ENCODE measurements at places on chromosomes 4 and X. TPM values are rescaled to one million over a fixed set of nuclear protein-coding genes. Genes with fewer than 3 reads are reported as not detected.
A peak's percentile ranks its signal among the peaks of the same experiment; 100 is the strongest.

GRCh38 chr4:87622303-87622702 lies 14.0 kb downstream of the DSPP start:
- H3K27ac ChIP-seq, result no peak overlapping the region
- no peak for DNase-seq
- no peaks in the 10 kb centered on the region for H3K4me1 ChIP-seq
- no peaks in the 10 kb centered on the region for H3K36me3 ChIP-seq

- H3K27me3 ChIP-seq, result no peaks in the 10 kb centered on the region
- H3K4me1 ChIP-seq, result no peaks in the 10 kb centered on the region
- no peak overlapping the region for H3K27ac ChIP-seq
Measured at GRCh38 chr4:76494871-76495590, 60.0 kb downstream of the SHROOM3 start.

DNA sequence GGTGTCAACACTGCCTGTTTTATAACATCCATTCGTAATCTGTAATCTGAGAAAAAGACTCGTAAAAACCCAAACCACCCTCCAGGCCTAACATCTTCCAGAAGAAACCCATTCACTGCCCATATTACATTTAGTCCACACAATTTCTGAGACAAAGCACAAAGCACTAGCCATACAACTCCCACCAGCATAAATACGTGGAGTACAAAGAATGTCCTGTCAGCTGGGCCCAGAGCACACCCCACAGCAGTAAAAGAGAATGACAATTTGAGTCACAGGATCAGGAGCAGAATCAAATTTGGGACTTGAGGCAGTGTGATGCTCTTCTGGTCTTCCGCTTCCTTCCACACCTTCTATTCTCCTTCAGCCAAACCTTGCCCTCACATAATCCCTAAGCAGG lies 6.8 kb downstream of the MECP2 start:
- H3K4me3 ChIP-seq, result no peak overlapping the region
- H3K27ac ChIP-seq, result peak overlapping the region; percentile 1
- peaks cover 56% of the 10 kb centered on the region for H3K4me1 ChIP-seq

GRCh38 chr4:5137927-5138326 lies 86.6 kb downstream of the STK32B start:
- H3K4me1 ChIP-seq, result no peaks in the 10 kb centered on the region
- no peaks in the 10 kb centered on the region for H3K36me3 ChIP-seq
- H3K27me3 ChIP-seq, result no peaks in the 10 kb centered on the region
- no peak overlapping the region for H3K27ac ChIP-seq
- no peak for DNase-seq

DNA sequence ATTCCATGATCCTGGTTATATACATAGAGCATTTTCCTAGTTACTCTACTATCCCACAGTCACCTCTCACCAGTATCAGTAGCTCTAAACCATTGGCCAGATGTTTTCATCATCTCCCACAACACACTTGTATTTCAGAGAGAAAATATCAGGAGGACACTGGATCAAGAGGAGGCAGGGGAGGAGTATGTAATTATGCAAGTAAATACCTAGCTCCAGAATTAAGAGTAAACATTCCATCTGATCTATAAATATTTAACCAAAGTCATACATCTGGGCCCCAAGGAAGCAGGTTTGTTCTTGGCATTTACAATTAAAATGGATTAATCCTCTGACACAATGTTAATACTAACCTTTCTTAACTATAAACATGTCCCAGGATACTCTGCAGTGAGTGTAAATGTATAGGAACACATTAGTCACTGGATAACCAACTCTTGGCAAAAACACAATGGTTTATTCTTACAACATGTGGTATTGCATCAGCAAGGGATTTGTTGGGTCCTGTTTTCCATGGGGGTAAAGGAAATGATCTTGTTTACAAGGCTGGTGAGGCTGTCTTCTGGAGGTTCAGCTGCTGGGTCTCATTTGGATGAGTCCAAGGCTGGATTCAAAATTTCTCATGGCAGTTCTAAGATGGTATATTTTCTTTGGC lies 170.1 kb downstream of the ATG4A start:
- peaks cover 2% of the 10 kb centered on the region for H3K27me3 ChIP-seq
- no peak for DNase-seq
- H3K36me3 ChIP-seq, result no peaks in the 10 kb centered on the region
- no peak overlapping the region for H3K27ac ChIP-seq

DNA sequence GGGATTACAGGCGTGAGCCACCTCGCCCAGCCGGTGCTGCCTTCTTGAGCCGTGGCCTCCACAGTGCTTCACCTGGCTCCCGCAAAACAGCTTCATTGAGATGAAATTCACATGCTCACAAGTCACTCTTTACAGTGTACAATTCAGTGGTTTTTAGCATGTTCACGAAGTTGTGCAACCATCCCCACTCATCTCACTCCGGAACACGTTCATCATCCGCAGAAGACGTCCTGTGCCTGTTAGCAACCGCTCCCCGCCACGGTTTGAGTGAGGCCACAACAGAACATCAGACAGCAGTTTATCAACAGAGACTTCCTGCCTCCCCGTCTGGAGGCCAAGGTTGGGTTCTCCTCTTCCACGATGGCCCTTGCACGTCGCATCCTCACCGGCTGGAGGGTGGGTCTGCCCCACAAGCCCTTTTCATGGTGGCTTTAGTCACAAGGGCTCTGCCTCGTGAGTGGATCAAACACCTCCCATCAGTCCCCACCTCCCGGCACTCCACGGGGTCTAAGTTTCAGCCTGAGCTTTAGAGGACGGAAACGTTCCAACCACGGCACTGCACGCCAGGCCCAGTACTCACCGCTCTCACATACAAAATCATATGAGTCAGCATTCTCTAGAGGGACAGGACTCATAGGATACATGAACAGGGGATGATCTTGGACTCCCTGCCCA lies 29.6 kb upstream of the SPON2 start:
- H3K4me1 ChIP-seq, result peaks cover 19% of the 10 kb centered on the region
- H3K4me3 ChIP-seq, result peak overlapping the region; percentile 60
- peak overlapping the region; percentile 95 for H3K27ac ChIP-seq

- H3K27me3 ChIP-seq, result no peaks in the 10 kb centered on the region
- H3K36me3 ChIP-seq, result no peaks in the 10 kb centered on the region
- no peak for DNase-seq
Measured at GRCh38 chr4:180423712-180424057, 1819.5 kb upstream of the TENM3 start.

DNA sequence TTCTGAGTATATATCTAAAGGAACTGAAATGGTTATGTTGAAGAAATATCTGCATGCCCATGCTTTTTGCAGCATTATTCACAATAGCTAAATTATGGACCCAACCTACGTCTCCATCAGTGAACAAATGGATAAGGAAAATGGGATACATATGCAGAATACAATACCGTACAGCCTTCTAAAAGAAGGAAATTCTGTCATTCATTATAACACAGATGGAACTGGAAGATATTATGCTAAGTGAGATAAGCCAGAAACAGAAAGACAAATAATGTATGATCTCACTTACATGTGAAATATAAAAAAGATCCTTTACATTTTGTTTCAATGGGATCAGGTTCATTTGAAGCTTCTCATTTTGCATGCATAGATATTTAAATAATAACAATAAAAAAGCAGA lies 263.3 kb downstream of the STPG2 start:
- no peaks in the 10 kb centered on the region for H3K4me1 ChIP-seq
- no peak overlapping the region for H3K4me3 ChIP-seq
- no peak overlapping the region for H3K27ac ChIP-seq
- H3K36me3 ChIP-seq, result no peaks in the 10 kb centered on the region
- H3K27me3 ChIP-seq, result no peaks in the 10 kb centered on the region
- no peak for DNase-seq

DNA sequence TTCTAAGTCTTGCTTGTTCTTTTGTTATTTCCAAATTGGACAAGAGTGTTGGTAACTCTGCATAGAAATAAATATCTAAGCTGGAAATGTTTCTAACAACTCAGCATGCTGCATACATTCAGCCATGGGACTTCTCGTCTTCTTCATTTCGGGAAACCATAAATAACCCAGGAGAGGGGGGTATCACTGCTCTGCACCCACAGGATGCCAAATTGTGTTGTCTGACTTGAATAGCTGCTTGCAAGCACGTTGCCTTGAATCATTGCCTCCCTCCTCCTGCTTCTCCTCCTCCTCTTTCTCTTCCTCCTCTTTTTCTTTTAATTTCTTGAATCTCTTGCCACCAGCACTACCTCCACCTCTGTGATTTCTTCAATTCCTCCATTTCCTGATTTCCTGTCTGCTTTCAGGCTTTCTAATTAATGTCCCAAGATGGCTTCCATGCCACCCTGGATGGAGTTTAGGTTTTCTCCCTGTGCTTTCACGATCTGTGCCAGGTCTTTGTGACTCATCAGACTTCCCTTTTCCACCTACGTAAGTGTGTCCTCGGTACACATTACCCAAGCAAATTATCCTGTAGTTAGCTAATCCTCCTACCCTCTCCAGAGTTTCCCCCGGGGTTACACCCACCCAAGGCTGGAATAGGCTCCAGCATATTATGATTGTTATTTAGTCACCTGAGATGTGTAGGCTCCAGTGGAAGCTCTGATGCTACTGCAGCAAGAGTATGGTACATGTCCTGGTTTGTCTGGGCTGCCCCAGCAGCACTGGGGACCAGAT lies 122.6 kb upstream of the VCX3B start:
- H3K36me3 ChIP-seq, result no peaks in the 10 kb centered on the region
- no peak overlapping the region for H3K4me3 ChIP-seq

Gene SMPX
- not detected for total RNA-seq

- no peaks in the 10 kb centered on the region for H3K4me1 ChIP-seq
- DNase-seq, result no peak
- H3K36me3 ChIP-seq, result no peaks in the 10 kb centered on the region
- H3K27ac ChIP-seq, result no peak overlapping the region
- no peaks in the 10 kb centered on the region for H3K27me3 ChIP-seq
- H3K4me3 ChIP-seq, result no peak overlapping the region
Measured at GRCh38 chr4:138492176-138492575, 250.0 kb upstream of the SLC7A11 start.

- H3K36me3 ChIP-seq, result no peaks in the 10 kb centered on the region
- no peaks in the 10 kb centered on the region for H3K27me3 ChIP-seq
- no peak overlapping the region for H3K27ac ChIP-seq
- H3K4me1 ChIP-seq, result no peaks in the 10 kb centered on the region
- no peak for DNase-seq
- H3K4me3 ChIP-seq, result no peak overlapping the region
Measured at GRCh38 chr4:128056396-128056795, 4.7 kb upstream of the LARP1B start.

DNA sequence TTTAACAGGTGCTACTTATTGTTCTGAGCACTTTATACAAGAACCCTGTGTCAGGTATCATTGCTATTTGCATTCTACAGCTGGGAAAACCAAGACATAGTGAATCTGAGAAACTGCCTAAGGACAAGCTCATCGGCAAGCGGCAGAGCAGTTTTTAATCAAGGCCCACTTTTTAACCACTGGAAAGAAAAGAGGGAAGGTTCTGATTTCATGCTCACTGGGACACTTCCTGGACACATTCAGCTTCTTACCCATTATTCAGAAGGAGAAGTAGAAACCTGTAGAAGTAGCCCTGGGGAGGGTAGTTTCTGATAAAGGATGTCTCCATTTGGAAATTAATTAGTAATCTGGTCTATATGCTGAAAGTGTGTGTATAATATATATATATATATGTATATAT lies 2.5 kb upstream of the LNX1 start:
- DNase-seq, result no peak
- H3K36me3 ChIP-seq, result no peaks in the 10 kb centered on the region
- no peak overlapping the region for H3K4me3 ChIP-seq
- peaks cover 12% of the 10 kb centered on the region for H3K4me1 ChIP-seq

Gene MOB1B
- total RNA-seq, result 16.2 TPM

Gene SSX7
- not detected for total RNA-seq

DNA sequence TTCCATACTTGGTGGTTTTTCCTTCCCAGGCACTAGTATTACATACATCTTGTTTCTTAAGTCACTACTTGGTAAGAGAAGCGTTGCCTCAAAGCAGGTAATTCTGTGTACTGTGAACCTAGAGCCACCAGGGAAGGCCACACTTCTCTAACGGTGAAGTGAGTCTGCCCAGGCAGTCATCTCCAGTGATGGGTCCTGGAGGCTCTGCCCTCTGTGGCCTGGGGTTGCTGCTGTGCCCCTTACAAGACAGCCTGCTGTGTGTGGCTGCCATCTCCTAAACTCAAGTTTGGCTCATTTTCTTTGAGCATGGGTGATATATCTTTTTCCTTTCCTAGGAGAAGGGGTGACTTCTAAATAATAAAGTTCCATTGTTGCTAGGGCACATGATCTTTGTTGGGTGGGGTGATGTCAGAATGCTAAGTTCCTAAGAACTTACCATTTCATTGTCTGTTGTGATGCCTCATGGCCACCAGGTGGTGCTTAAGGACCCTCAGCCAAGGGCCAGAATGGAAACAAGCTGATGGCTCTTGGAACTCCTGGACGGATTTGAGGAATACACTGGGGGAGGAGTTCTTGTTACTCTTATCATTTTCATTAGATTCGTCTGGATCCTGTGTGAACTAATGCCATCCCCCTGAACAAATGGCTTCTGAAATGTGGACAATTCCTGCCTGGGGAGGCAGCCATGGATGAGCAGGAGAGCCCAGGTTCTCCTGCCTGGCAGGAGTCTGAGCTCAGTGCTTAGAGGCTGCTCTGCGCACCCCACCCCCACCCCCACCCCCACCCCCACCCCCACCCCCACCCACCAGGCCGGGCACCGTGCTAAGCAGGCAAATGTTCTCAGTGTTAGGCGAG lies 41.1 kb upstream of the WDR1 start:
- H3K36me3 ChIP-seq, result no peaks in the 10 kb centered on the region
- no peak overlapping the region for H3K27ac ChIP-seq
- peak; percentile 65 for DNase-seq
- no peak overlapping the region for H3K4me3 ChIP-seq
- no peaks in the 10 kb centered on the region for H3K27me3 ChIP-seq
- H3K4me1 ChIP-seq, result peaks cover 48% of the 10 kb centered on the region

Gene GPR82
- not detected for total RNA-seq

- peaks cover 17% of the 10 kb centered on the region for H3K36me3 ChIP-seq
- H3K27me3 ChIP-seq, result no peaks in the 10 kb centered on the region
- no peak overlapping the region for H3K27ac ChIP-seq
- no peak for DNase-seq
- H3K4me3 ChIP-seq, result no peak overlapping the region
Measured at GRCh38 chr4:17915439-17915838, 104.7 kb downstream of the NCAPG start.

DNA sequence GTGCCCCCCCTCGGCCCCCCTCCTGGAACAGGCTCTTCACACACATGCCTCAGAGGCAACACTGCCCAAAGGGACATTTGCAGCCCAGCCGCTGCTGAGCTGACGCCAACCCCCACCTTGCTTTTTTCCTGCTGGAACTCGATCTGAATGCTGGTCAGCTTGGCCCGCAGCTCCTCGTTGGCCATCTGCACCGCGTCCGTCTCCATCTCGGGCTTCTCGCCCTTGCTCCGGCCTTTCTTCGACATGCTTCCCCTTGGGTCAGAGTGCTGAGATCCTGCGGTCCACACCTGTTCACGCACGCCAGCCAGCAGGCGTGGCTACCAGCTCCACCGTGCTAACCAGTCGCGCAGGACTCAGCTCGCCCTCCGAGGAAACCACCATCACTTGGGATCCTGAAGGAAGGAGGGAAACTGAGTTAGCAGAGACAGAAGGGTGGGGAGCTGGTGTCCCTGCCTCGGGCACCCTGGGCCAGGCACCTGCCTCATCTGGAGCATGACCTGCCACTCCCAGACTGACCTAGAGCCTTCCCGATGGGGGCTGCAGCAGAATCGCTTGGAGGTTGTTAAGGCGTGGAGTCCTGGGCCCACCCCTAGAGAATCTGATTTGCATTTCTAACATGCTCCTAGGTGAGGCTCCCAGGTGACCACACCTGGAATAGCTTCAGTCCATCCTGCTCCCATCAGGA lies 87.6 kb downstream of the JAKMIP1 start:
- no peaks in the 10 kb centered on the region for H3K4me1 ChIP-seq
- no peak for DNase-seq
- no peak overlapping the region for H3K4me3 ChIP-seq
- peaks cover 15% of the 10 kb centered on the region for H3K27me3 ChIP-seq
